Stimulated activated CD8-positive, alpha-beta memory T cell treated with anti-CD3 and anti-CD28 coated beads, Interleukin-7, amount 100 ng/mL, for 1 hour (primary cell): ENCODE measurements at places on chromosomes 6 and 20.

GRCh38 chr6:73388800-73389512 is 5.7 kb upstream of the DDX43 start:
- DNase-seq, result peak; percentile 33

DNA sequence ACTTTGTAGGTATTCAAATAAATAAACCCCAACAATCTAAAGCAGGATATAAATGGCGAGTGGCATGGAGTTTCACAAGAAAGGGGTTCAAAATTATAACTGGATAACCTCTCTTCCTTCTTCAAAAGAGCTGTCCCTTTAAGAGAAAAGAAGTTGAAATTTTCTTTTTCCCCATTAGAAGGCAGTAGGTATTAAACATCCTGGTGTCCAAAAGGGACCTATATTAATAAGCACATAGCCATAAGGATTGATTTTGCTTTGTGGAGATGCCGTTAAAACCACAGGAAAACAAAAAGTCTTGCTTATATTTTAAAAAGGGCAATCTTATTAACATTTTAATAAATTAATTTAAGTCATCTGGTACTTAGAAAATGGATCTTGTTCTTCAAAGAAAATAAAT is 76.5 kb downstream of the LYRM4 start:
- DNase-seq, result no peak

GRCh38 chr6:27545271-27546046 is 72.6 kb upstream of the ZNF184 start:
- DNase-seq, result no peak

GRCh38 chr6:55659304-55659703 is 80.3 kb upstream of the HMGCLL1 start:
- no peak for DNase-seq

DNA sequence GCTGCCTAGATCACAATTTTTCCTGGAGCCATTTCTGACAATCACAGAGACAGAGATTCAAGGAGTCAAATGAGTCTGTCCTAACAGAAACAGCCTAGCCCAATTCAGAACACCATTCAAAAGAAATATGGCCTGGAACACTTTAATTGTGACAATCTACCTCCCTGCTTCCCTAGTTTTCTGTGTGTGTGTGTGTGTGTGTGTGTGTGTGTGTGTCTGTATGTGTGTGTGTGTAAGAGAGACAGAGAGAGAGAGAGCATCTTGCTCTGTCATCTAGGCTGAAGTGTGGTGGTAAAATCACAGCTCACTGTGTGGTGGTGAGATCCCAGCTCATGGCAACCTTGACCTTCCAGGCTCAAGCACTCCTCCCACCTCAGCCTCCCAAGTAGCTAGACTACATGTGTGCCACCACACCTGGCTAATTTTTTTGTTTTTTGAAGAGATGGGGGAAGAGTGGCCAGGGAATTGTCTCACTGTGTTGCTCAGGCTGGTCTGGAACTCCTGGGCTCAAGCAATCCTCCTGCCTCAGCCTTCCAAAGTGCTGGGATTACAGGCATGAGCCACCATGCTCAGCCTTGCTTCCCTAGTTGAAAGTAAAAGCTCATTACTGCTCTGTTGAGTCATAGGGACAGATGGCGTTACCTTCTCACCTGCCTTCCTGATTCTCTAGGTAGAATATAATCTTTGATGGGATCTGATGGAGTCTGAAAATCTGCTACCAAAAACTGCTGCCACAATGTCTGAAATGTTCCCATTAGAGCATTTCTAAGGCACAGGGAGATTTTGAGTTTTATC is 89.6 kb upstream of the BEND6 start:
- DNase-seq, result no peak

DNA sequence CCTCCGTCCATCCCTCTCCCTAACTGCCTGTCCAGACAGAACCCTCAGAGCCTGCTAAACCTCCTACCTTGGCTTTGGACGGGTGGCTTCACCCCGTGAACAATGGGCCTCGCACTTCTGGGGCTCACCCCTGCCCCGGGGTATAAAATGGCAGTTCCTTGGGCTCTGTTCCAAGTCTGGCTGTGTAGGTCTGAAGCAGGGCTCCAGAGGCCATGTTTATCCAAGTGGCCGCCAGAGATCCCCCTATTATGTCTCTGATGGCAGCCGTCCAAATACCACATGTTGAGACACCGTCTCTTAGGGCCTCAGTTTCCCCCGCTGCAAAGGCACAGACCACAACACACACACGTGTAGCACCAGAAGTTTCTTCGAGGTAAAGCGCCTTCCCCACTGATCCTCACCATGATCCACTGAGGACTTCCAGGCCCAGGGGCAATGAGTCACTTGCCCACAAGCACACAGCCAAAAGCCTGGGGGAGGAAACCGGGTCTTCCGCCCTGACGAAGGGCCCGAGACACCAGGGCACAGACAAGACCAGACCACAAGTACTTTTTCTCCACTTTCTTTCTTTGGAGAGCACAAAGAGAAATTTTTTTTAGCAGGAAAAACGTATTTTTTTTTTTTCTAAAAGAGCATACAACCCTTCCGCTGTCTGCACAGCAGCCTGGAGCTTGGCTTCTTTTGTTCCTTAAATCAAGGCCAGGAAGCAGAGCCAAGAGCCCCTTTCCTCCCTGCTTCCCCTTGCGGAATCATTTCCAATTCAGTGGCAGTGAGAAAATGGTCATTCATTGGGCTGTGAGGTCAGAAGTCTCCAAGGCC is 11.8 kb downstream of the CPNE5 start:
- DNase-seq, result no peak

DNA sequence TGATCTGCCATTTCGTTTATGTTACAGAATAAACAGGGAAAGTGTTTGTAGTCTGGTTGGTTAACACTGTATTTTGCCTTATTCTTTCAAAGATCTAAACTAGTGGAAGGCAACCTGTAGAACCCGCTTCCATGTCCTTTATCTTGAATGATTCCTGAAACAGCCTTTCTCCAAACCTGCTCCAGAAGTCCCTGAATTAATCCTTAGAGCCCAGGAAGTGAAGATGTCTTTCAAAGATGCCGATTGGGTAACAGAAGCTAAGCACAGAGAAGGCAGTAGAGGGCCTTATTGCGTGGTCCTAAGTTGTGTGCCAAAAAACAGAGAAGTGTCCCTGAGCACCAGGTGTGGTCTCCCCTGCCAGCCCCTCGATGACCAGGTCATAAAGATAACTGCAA is 19.2 kb upstream of the ZSCAN16 start:
- DNase-seq, result no peak

DNA sequence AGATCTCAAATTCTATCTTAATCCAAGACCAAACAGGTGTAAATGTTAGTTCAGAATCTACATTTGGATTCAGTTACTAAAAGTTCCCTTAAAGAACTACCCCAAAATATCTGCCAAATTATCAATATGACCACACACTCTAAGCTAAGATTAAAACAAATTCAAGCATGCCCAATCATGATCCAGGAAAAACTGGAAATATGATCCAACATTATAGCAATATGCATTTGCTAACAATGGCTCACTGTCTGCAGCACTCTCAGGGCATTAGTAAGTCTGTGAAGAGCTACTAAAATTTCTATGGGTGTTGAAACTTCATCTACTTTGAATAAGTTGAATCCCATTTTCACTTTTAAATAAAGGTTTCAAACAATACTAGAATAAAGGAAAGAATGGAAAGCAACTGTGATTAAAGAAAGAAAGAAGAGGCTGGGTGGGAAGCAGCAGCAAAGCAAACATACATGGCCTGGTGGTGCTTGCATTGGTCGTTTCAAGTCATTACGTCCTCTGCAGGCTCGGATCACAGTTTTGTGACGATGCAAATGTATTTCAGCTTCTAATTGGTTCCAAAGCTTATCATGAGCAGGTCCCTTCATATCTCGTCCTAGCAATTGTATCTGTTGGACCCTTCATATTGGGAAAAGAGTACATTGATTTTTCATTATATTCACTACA is 29.2 kb downstream of the GOPC start:
- DNase-seq, result no peak

GRCh38 chr6:130666786-130667185 is 160.4 kb upstream of the SMLR1 start:
- DNase-seq, result no peak

GRCh38 chr6:128039543-128039942 is 138.7 kb upstream of the THEMIS start:
- no peak for DNase-seq
